ENCODE measurements at places on chromosomes 2 and 18.

- DNase-seq = no peak
Observed at GRCh38 chr2:147363181-147363580, 481.6 kb upstream of the ACVR2A start.

GRCh38 chr2:96601382-96602292 lies 36.5 kb downstream of the KANSL3 start:
- DNase-seq = no peak

DNA sequence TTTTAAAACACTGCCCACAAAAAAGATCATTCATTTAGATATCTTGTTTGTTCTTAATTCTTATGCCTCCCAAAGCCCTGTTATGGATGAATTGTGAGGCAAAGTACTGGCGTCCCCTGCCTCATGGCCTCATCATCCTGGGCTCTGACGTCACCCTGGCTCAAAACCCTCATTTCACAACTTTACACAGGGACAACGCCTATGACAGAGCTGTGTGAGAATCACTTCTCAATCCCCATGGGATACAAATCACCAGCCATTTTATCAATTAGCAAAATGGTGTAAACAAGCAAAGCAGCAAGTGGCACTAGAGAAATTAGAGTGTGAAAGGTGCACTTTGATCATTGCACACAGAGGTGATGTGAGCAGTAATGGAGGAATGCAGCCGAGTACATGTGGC lies 16.6 kb downstream of the FHOD3 start:
- no peak for DNase-seq

- DNase-seq = no peak
Observed at GRCh38 chr18:8797206-8797605, 91.8 kb downstream of the MTCL1 start.

- DNase-seq = no peak
Observed at GRCh38 chr2:85428343-85428881, 9.9 kb downstream of the SH2D6 start.

DNA sequence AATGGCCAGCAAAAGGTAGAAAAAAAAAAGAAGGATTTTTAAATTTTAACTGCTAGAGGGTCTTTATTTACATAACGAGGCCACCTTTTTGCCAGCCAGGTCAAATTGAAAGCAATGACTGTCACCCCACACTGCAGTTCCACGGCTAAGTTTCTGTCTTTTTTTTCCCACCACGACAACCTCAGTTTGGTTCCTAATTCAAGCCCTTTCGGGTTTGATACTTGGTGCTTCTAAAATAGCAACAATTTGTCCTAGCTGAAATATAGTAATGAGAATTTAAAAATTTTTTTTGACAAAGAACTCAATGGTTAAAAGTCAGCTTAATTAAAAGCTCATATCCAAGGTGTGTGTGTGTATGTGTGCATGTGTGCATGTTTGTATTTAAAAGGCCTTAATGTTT lies 16.4 kb upstream of the NMS start:
- DNase-seq = no peak

- no peak for DNase-seq
Observed at GRCh38 chr2:40039549-40039948, 260.5 kb upstream of the THUMPD2 start.

DNA sequence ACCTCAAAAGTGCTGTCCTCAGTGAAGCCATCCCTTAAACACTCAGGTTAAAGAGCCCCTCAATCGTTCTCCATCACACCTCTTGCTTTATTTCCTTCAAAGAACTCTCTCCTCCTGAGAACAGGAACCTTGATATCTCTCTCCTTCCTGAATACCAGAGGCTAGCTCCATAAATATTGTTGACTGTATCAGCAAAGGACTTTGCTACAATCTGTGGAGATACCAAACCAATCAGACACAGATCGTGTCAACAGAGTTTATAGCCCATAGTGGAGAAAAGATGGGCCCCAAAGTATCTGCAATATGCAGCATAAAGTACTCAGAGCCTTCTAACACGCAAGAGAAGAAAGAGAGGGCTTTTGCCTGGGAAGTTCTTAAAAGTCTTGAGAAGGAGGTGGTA lies 36.4 kb downstream of the PLEKHM3 start:
- no peak for DNase-seq

DNA sequence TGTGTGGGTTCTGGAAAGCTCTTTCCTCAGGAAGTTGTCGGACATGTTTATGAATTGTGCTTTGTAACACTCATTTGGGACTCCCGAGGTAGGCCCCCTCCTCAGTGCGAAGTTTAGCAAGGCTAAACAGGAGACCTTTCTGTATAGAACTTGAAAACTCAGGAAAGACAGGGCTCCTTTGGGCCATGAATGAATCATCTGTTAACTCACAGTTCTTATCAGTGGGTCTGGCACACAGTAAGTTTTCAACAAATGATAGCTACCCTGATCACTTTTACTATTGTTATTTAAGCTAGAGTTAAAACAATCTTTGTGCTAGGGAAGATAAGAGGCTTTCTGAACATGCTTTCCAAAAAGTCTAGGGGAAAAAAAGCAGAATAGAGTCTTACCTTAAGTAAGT lies 430.5 kb upstream of the ETAA1 start:
- no peak for DNase-seq

GRCh38 chr2:152555048-152555447 lies 162.2 kb downstream of the PRPF40A start:
- no peak for DNase-seq

GRCh38 chr18:14089781-14090180 lies 42.5 kb downstream of the ZNF519 start:
- no peak for DNase-seq

GRCh38 chr2:222477962-222478608 lies 53.7 kb downstream of the SGPP2 start:
- no peak for DNase-seq

DNA sequence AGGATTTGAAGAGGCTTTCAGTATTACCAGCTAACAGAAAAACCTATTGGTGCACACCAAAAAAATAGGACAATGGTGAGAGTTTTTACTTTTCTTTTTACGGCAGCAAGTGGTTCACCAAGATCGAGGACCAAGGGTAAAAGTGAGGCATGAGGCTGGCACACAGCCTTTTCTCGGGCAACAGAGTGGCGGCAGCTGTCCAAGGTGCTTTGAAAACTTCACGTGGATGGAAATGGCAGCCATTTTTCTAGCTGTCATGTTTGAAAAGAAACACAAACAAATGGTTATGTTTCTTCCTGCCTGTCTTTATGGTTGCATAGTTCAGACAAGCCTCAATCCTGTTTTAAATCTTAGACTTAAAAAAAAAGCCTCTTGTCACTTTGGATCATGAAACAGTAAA lies 812.5 kb upstream of the CHAC2 start:
- no peak for DNase-seq
